RCC 7860 (cell line): ENCODE measurements at places on chromosomes 7 and 10.
A peak's percentile ranks its signal among the peaks of the same experiment; 100 is the strongest.

DNA sequence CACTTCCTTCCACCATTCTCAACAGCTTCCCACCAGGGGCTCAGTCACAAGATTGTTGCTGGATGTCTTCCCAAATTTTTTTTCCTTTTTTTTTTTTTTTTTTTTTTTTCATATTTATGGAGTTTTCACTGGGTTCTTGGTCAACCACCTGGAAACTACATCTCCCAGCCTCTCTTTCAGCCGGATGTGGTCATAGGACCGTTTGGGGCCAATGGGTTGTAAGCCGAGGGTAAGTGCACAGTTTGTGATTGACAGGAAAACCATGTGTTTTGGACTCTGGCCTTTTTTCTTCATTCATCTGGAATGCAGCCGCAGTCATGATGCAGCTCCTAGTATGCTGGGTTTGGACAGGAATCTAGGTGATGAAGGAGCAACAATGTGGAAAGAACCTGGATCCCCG is 337.1 kb upstream of the FOXK1 start:
- DNase-seq: no peak

DNA sequence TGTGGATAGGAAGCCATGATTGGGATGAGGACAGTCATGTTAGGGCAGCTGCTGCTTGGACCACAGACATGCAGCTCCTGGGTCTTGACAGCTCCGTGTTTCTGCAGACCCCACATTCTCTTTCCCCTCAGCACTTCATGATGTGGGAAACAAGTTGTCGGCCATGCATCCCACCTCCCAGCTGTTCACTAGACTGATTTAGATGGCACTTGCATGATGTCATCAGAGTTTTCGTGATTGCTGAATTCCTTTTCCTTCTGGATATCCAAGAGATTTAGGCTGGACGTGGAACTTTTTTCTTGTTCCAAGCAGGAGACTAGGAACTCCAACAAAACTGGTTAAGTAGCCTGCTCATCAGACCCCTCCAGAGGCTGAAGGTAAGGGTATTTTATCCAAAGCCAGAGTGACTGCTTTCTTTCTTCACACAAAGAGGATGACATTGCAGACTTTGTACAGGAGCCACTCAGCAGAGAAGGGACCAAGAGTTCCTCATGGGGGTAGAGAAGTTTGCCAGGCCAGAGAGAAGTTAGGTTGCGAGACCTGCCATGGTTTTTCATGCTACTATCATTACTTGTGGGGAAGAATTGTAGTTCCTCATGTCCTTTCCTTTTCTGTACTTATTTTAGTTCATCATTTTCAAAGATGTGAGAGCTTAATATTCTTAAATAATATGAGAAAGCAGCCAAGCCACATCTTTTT is 117.7 kb upstream of the GJD4 start:
- DNase-seq: no peak

- no peak for DNase-seq
These were observed 23.1 kb downstream of the LRRC4 start for GRCh38 chr7:128008141-128008540.

GRCh38 chr10:116766837-116767634 is 24.7 kb upstream of the HSPA12A start:
- peak; percentile 54 for DNase-seq

GRCh38 chr10:50990568-50991455 is 83.5 kb upstream of the PRKG1 start:
- DNase-seq: no peak

- no peak for DNase-seq
These were observed 288.8 kb upstream of the NFE2L3 start for GRCh38 chr7:25863005-25863728.

- no peak for DNase-seq
These were observed 116.8 kb downstream of the DIP2C start for GRCh38 chr10:572696-573095.

DNA sequence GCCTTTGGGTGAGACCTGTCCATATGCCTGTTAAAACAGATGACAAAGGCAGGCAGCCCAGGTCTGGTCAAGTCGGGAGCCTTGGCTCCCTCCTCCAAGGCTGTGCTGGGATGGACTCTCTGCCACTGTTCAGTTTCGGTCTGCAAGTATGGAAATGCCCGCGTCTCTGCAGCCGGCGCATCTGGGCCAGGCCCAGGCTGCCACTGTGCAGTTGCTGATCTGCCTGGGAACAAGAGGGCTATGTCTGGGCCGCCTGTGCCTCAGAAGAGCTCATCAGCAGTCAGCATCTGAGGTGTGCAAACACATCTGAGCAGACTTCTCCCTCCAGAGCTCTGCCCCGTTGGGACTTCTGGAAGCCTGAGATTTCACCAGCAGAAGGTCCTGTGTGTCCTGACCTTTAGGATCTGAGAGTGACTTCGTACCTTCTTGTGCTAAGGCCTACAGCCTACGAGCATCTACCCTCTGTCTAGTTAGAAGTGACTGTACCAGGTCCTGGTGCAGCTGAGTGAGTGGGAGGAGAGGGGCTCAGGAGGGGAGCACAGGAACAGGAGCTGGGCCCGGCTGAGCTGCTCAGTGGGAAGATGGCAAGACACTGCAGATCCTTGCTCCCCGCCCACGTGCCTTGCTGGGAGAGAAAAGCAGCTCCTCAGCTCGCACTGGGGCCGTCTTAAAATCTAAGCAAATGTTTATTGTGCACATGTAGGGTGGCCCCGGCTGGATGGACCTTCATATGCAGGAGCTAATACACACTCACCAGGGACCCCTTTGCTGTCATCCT is 50.9 kb downstream of the DOCK1 start:
- no peak for DNase-seq

DNA sequence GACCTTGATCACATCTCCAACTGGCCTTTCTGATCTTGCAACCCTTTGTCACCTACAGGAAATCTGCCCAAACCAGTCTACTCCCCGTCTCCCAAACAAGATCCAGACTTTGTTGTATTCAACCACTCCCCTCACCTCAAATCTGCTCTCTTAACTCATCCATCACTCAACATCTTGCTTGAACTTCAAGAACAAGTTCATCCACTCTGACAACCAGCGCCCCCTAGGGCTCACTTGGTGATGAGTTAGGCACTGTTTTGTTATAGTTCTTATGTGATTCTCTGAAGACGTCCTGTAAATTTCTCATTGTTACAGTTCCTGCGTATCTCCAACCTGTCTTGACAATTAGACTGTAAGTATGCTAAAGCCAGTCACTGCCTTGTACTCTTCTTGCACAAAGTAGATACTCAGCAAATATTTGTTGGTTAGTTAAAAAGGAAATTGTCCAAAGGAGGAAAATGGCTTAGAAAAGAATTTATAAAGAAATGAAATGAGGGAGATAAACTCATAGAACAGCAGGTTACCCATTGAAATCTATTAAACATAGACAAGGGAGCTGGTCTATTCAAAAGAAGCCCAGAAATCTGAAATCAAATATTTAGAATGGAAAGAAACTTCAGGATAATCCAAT is 5.3 kb downstream of the FRMD4A start:
- no peak for DNase-seq

GRCh38 chr7:12963435-12963834 is 276.0 kb downstream of the ARL4A start:
- no peak for DNase-seq

- no peak for DNase-seq
These were observed 21.8 kb downstream of the UBTD1 start for GRCh38 chr10:97520520-97520919.

GRCh38 chr10:24349379-24350001 is 140.6 kb downstream of the KIAA1217 start:
- no peak for DNase-seq

DNA sequence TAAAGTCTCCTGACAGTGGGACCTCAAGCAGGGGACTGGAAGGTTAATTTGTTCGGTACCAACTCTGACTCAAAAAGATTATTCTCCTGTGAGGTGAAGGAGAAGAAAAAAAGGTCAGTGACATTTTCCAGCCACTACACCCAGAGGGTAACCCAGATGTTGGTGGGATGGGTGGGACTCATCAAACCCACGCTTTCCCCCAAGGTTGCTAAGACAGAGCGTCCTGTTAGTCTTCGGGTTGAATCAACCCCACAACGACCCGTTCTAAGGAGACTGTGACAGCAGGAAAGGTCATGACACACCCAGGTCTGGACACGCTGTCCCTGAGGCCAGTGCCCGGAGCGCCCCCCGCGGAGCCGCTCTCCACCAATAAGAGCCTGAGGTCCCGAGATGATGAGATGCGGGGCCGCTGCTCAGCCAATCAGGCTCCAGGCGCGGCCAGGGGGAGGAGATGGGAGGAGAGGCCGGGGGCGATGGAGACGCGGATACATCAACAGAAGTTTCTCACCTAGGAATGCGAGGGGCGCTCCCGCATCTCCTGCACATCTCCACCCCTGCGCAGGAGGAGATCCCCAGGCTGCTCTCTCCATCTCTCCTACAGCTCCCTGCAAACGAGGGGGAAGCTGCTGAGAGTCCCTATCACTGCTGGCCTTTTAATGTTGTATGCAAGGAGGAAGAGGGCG is at the start of gene WNT16:
Gene WNT16, plus strand, starts transcription at position 493 of the 683 bp plus-strand sequence. CDS start 293 bp downstream, outside the sequence.
- DNase-seq: no peak
